Cardiac septum (tissue), 1 donor: ENCODE measurements at places on chromosomes 7 and 10. TPM values are rescaled to one million over a fixed set of nuclear protein-coding genes. Genes with fewer than 3 reads are reported as not detected.

CNNM1 gene
- total RNA-seq = 0.22 TPM

DNA sequence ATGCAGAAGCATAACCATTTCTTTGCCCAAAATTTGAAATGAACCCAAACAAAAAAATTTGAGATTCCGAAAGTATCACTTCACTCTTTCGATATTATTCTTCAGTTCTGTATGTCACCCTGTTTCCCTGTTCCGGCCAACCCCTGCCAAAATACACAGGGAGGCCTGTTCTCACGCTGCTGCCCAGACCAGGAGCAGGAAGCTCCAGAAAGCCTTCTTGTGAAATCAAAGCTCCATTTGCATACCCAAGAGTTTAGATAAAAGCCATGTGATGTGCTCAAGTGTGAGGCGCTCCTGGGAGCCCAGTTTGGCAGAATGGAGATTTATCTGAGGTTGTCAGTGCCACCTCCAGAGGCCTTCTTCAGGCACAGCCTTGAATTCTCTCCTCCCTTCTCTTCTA lies 236.2 kb downstream of the FGFR2 start:
- no peak for DNase-seq

MOGAT3 gene
- not detected for total RNA-seq

DNA sequence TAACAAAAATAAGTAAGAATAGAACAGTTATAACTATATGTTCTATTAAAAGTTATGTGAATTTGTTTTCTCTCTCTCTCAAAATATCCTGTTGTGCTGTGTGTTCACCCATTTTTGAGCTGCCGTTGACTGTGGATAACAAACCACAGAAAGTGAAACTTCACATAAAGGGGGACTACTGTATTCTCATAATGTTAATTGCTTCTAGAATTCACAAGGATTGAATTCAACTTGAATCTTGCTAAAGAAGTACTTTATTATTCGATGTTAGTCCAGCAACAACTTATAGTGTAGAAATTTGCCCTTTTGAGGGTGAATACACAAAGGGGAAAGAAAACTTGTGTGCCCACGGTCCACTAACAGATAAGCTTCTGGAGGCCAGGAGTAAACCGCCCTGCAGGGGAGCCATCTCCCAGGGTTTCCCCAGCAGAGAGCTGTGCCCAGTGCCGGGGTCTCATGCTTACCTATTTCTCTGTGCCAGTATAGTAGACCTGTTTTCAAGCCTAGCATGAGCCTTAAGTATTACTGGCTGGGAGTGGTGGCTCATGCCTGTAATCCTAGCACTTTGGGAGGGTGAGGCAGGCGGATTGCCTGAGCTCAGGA lies 87.1 kb downstream of the KAT6B start:
- no peak for DNase-seq

DNA sequence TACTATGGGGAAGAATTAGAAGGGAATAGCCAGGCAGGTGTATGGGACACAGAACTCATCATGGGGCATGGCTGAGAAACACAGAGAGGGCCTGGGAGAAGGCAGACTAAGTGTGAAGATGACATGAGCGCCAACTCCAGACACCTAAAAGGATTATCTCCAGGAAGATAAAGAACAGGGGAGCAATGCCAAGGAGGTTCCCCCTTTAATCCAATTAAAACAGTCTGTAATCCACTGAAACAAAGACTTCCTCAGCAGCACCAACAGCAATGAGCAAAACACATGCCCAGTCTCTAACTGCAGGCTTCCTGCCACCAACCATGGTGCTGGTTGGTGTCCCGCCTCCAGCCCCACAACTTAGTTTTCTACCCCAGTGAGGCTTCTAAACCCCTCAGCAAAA lies 108.9 kb downstream of the GRID1 start:
- no peak for DNase-seq

DNA sequence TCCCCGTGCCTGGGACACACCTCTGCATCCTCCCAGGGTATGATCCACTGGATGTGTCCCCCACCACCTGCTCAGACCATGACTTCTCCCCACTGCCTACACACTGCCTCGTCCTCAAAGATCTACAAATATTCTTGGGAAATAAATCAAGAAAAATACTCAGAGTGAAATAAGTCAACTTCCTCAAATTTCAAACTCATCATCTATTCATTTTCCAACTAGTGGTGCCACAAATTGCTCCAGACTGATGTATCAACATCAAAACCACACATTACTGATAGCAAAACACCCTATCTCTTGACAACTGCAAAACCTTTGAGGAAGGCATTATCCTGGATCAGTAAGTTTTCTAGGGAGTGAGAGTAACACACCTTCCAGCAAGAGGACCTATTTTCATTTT lies 87.7 kb downstream of the GRB10 start:
- DNase-seq = no peak

- no peak for DNase-seq
Measured at GRCh38 chr10:31011017-31011664, 20.5 kb downstream of the ZNF438 start.

- DNase-seq = no peak
Measured at GRCh38 chr10:131641898-131642297, 258.9 kb upstream of the PPP2R2D start.

DNAH11 gene
- total RNA-seq = 0.51 TPM

DKK1 gene
- 0.19 TPM for total RNA-seq

TMEM130 gene
- total RNA-seq = 0.30 TPM

GRCh38 chr10:113991091-113991860 lies 52.4 kb upstream of the ADRB1 start:
- DNase-seq = no peak

- no peak for DNase-seq
Measured at GRCh38 chr10:129046962-129047361, 420.1 kb upstream of the MGMT start.

GRCh38 chr7:158977981-158978380 lies 121.6 kb downstream of the DYNC2I1 start:
- DNase-seq = peak; percentile 39

- no peak for DNase-seq
Measured at GRCh38 chr7:4561795-4562194, 120.3 kb upstream of the FOXK1 start.

- DNase-seq = peak; percentile 77
Measured at GRCh38 chr7:47435889-47436312, 146.0 kb downstream of the TNS3 start.

TBC1D12 gene
- 6.3 TPM for total RNA-seq

- no peak for DNase-seq
Measured at GRCh38 chr10:18230794-18231193, 90.6 kb downstream of the CACNB2 start.

- no peak for DNase-seq
Measured at GRCh38 chr7:157043745-157044144, 33.3 kb upstream of the MNX1 start.

- DNase-seq = no peak
Measured at GRCh38 chr7:2632733-2633537, 1.1 kb downstream of the TTYH3 start.

GRCh38 chr10:66888237-66888636 lies 37.6 kb upstream of the LRRTM3 start:
- no peak for DNase-seq

DNA sequence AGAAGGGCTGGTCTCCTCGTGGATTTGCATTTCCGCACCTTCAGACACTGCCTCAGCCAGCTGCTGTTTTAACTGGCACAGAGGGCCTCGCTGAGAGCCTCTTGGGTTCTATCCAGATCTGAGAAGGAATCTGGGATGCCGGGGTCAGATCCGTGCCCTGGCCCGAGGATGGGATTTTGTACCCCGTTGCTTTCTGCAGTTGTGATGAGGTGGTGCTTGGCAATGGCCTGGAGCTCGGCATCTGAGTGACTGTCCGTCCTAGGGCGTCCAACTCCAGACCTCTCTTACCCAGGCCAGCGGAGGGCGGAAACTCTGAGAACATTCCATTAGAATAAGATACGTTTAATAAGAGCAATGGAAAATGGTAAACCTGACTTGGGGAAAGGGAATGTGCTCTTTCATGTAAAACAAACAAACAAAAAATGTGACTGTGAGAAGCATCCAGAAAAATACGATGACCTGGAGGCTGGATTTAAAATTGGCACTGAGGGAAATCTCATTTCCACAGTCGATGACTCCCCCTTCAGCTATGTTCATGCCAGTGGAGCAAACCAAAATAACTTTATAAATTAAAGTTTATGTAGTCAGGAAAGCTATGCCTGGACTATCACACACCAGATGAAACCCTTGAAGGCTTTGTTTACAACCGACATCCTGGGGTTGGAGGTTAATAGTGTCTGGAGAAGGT lies 39.6 kb downstream of the GRK5 start:
- no peak for DNase-seq

GRCh38 chr10:4231439-4231838 lies 446.4 kb upstream of the KLF6 start:
- no peak for DNase-seq

- no peak for DNase-seq
Measured at GRCh38 chr10:3396116-3396515, 223.5 kb upstream of the PITRM1 start.

DNA sequence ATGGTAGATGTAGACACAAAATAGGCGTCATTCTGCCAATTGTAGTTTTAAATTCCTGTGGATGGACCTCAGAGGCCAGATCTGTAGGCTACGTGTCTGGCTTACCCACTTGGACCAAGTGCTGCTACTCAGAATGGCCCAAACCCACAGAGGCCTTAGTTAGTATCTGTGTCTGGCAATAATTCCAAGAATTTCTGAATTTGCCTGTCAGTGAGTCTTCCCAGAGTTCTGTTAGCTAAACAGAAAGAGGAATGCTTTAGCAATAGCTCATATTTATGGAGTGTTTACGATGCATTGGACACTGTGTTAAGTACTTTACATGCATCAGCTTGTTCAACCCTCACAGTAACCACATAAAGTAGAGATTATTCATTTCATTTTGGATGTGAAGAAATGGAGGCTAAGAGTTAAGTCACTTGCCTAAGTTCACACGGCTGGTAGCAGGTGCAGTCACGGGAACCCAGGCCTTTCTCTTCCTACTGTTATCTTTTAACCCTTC lies 231.8 kb downstream of the PTEN start:
- DNase-seq = no peak

DMBT1 gene
- 0.08 TPM for total RNA-seq

GRCh38 chr7:106038916-106039315 lies 73.2 kb downstream of the SYPL1 start:
- no peak for DNase-seq

DNA sequence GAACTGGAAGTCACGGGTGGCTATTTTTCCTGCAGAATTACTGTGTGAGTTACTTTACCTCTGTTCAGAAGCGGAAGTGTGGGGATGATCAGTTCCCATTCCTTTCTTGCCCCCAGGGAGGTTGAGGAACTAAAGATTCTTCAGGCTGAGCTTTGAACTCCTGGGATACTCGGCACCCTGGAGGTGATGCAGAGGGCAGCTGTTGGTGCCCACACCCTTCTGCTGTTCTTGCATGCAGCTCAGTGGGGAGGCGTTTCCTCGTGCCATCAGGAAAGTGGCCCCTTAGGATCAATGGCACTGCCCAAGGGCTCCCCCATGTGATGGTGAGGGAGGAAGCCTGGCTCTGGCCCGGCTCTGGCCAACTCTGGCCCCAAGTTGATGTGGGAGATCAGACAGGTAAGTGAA lies 44.7 kb upstream of the MXI1 start:
- DNase-seq = no peak

DNA sequence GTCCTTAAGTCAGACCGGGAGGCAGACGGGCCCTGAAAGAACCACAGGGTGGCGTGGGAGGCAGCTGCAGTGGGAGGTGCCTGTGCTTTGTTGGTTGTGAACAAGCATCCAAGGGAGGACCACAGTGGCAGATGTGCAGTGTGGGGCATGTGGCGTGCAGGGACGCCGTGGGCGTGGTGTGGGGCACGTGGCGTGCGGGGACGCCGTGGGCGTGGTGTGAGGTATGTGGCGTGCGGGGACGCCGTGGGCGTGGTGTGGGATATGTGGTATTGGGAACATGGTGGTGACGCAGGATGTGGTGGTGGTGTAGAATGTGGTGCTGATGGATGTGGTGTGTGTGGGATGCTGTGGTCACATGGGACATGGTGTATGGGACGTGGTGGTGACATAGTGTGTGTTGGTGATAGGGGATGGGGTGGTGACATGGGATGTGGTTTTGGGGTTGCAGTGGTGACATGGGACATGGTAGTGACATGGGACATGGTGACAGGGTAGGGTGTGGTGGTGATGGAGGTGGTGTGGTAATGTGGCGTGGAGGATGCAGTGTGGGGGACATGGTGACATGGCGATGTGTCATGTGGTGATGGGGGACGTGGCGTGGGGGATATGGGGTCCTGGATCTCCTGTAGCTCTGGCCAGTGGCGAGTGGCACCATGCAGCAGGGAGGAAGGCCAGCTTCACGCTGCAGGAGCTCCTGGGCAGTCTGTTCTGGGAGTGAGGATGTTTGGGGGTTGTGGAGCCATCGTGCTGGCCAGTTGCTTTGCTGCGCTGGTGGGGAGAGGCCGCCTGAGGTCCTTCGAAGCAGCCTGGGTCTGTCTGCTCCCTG lies 78.8 kb downstream of the INPP5A start:
- DNase-seq = peak; percentile 68

GRCh38 chr10:93063144-93063976 lies 2.8 kb downstream of the CYP26C1 start:
- no peak for DNase-seq

- no peak for DNase-seq
Measured at GRCh38 chr7:145817687-145818086, 298.9 kb upstream of the CNTNAP2 start.

GRCh38 chr10:17235136-17235535 lies 7.1 kb downstream of the VIM start:
- DNase-seq = no peak

- DNase-seq = no peak
Measured at GRCh38 chr10:92961638-92962037, 99.0 kb upstream of the CYP26C1 start.

GRCh38 chr10:51363415-51363814 lies 289.1 kb downstream of the PRKG1 start:
- no peak for DNase-seq

KCNMA1 gene
- 2.0 TPM for total RNA-seq

RADIL gene
- total RNA-seq = 2.5 TPM

GRCh38 chr7:10821156-10821555 lies 152.5 kb upstream of the PHF14 start:
- DNase-seq = no peak

DNA sequence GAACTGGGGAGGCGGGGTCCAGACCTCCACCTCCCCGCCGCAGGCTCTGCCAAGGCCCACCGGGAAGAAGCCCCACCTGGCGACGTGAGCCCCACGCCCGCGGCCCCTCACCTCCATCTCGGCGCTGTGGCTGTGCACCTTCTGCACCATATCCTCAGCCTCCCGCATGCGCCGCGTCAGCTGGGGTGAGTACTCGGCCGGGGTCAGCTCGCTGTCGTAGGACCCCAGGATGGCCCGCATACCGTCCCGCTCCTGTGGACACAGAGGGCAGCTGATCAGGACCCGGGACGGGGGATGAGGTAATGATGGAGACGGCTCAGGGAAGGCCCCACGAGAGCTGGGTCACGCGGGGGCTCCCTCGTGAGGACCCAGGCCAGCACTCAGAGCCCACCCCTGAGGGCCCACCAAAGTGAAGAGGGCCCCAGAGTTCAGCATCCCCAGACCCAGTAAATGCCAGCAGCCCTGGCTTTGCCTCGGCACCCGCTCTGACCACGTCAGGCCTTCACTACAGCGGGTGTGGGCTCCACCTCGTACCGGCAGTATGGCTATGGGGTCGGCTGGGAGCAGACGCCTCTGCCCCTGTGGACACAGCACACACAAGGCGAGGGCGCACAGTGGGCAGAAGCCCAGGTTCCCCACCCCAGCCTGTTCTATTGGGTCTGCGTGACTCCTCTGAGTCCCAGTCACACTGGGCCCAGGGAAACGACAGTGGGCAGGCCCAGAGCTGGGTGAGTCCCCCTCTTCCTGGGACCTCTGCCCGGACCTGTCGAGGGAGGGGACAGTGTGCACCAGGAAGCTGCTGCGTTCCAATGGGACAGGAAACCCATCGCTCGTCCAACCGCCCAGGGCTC lies 218.1 kb downstream of the MAD1L1 start:
- peak; percentile 71 for DNase-seq

ZNF800 gene
- 26.3 TPM for total RNA-seq

- no peak for DNase-seq
Measured at GRCh38 chr7:12612622-12613021, 42.1 kb downstream of the SCIN start.

ZEB1 gene
- total RNA-seq = 149 TPM
